ENCODE measurements at places on chromosomes 7 and 10. TPM values are rescaled to one million over a fixed set of nuclear protein-coding genes. Genes with fewer than 3 reads are reported as not detected.

DNA sequence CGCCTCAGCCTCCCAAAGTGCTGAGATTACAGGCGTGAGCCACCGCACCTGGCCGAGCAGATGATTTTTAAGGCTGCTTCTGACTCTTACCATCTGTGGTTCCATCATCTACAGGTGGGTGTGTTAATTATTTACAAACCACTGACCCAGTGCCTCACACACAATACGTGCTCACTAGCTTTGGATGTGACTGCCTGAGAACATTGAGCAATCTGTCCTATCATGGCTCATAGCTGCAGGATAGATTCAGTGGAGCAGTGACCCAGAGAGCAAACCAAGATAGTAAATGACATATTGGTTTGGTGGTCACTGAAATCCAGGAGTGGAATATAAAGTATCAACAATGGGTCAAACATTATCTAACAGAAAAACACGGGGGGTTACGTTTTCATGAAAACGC is 24.1 kb downstream of the GPAM start:
- DNase-seq: no peak

- no peak for DNase-seq
Observed at GRCh38 chr10:52965509-52965908, 192.9 kb upstream of the MBL2 start.

- DNase-seq: no peak
Observed at GRCh38 chr7:98250789-98251188, 1.2 kb downstream of the TECPR1 start.

The FAM25G gene
- total RNA-seq: not detected

The SPDYE2 gene
- 0.52 TPM for total RNA-seq

- no peak for DNase-seq
Observed at GRCh38 chr7:40810274-40810673, 675.5 kb downstream of the SUGCT start.

GRCh38 chr10:133614830-133615580 is 11.6 kb downstream of the FRG2B start:
- no peak for DNase-seq

- no peak for DNase-seq
Observed at GRCh38 chr10:73248259-73248724, 1.2 kb upstream of the DNAJC9 start.

- DNase-seq: no peak
Observed at GRCh38 chr7:50828801-50829200, 46.1 kb upstream of the GRB10 start.

GRCh38 chr10:86401588-86402282 is 35.1 kb upstream of the GRID1 start:
- DNase-seq: no peak

- DNase-seq: no peak
Observed at GRCh38 chr10:112957640-112958092, 7.6 kb downstream of the TCF7L2 start.

GRCh38 chr7:19558527-19558926 is 150.3 kb downstream of the POLR1F start:
- DNase-seq: no peak

DNA sequence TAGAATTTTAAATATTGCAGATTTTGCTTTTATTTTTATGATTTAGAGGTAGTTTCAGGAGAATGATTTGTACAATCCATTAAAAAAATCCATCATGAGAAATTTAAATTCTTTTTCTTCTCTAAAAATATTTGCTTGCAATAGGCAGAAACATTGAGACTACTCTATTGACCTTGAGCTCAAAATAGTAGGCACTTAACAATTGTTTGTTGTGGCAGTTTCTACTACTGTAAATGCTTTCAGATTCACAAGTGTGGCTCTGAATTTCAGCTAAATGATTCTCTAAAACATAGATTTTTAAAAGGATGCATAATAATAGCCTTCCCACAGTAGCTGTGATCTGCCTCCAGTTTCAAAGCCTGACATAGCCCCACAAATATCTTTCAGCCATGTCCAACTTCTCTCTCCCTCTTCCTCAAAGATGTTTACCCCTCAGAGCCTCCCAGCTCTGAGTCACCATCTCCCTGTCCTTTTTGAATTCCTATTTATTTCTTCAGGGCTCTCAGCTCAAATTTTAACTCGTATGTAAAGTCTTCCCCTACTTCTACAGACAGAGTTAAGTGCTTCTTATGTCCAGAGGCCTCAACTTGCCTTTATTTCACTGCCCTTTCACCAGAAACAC is 160.5 kb downstream of the AOAH start:
- no peak for DNase-seq

The SLC39A12 gene
- 0.13 TPM for total RNA-seq

The GLI3 gene
- total RNA-seq: 28.8 TPM

- no peak for DNase-seq
Observed at GRCh38 chr7:142557971-142558582, 191.2 kb upstream of the PRSS1 start.

- no peak for DNase-seq
Observed at GRCh38 chr10:72935361-72935760, 19.2 kb downstream of the PLA2G12B start.

The IGF2BP3 gene
- 0.78 TPM for total RNA-seq

The TMEM196 gene
- total RNA-seq: 0.31 TPM

DNA sequence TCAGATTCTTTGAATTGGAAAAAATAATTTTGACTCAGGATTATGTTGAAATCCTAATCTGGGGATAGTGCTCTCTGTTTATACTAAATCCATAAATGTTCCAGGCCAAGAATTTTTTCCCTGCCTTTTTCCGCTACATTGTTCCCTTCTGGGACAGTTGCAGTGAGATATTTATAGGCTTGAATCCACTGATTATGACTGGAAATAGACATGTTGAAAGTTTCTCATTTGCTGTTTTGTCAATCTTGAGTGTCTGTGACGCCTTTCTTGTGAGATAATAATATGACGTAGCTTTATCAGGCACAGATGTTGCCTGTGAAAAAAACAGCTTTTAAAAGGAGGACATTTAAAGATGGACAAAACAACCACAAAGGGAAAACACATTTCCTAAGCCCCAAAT is 155.9 kb downstream of the ARID5B start:
- no peak for DNase-seq

DNA sequence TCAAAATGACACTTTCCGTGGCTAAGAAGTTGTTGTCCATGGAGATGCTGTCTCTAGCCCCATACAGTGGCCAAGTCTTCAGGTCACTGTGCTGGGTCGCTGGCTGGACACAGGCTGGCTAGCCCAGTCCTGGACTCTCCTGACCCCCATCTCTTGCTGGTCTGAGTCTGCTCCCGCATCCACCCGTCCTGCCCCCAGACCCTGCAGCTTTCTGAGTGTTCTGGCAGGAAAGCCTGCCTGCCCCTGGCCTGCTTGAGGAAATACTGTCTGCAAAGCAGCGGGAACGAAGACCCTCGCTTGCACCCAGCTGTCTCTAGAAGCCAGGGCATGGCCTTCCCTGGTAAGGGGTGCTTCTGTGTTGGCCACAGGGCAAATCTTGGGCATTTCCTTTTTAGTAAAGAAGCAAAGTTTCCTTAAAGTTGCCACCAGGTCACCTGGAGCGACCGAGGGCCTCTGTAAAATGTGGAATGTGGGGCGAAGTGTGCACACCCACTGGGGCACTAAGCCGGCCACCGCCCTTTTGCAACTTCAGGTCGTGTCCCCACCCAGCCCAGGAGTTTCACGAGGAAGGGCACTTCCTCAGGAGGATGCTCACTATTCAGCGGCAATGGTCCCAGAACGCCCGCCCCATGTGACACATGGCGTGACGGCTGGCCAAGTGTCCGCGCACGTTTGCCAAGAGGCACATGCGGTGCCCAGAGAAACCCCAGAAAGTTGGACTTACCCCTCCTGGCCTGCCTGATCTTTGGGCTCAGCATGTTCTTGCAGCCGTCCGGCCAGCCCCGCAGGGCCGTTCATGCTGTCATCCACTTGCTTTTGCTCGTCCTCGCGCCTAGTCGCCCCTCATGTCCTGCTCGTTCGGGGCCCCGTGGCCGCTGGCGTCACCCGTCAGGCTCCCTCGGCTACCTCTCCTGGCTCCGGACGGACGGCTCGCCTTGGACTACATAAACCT is 558 bp downstream of the ARHGAP22 start:
- DNase-seq: peak; percentile 44

- no peak for DNase-seq
Observed at GRCh38 chr7:120254845-120255244, 18.1 kb upstream of the KCND2 start.

GRCh38 chr10:93268021-93268420 is 194.3 kb downstream of the CYP26A1 start:
- no peak for DNase-seq

GRCh38 chr7:14521183-14521582 is 381.4 kb downstream of the DGKB start:
- DNase-seq: no peak

The TPST1 gene
- 21.1 TPM for total RNA-seq

GRCh38 chr7:131521651-131522163 is 34.7 kb downstream of the PODXL start:
- DNase-seq: no peak

- no peak for DNase-seq
Observed at GRCh38 chr7:8724080-8724718, 290.8 kb downstream of the NXPH1 start.

The GIMAP6 gene
- total RNA-seq: 26.3 TPM

The FRMPD2 gene
- 3.4 TPM for total RNA-seq

GRCh38 chr7:5694221-5694754 is 87.2 kb downstream of the RNF216 start:
- DNase-seq: no peak

DNA sequence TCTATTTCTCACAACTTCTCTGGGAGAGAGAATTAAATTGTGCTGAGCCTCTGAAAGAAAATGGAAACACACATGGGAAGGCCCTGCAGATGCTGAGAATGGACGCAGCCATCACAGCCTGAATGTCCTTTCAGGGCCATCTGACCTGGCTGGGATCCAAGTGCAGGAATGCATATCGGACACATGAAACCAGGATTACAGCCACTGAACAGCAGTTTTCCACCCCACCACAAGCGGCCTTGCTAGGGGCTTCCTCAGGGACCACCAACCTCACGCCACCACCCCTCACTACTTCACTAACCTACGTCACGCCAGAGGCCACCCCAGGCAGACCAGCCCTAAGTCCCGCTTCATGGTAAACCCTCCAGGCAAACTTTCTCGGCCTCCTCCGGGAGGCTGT is 103.3 kb downstream of the DIP2C start:
- DNase-seq: no peak

The HILPDA gene
- 22.3 TPM for total RNA-seq

The ACTL6B gene
- not detected for total RNA-seq

Measured in ureter (tissue), 1 donor.